CD8-positive, alpha-beta T cell (primary cell): ENCODE measurements at places on chromosomes 3 and 15.

DNA sequence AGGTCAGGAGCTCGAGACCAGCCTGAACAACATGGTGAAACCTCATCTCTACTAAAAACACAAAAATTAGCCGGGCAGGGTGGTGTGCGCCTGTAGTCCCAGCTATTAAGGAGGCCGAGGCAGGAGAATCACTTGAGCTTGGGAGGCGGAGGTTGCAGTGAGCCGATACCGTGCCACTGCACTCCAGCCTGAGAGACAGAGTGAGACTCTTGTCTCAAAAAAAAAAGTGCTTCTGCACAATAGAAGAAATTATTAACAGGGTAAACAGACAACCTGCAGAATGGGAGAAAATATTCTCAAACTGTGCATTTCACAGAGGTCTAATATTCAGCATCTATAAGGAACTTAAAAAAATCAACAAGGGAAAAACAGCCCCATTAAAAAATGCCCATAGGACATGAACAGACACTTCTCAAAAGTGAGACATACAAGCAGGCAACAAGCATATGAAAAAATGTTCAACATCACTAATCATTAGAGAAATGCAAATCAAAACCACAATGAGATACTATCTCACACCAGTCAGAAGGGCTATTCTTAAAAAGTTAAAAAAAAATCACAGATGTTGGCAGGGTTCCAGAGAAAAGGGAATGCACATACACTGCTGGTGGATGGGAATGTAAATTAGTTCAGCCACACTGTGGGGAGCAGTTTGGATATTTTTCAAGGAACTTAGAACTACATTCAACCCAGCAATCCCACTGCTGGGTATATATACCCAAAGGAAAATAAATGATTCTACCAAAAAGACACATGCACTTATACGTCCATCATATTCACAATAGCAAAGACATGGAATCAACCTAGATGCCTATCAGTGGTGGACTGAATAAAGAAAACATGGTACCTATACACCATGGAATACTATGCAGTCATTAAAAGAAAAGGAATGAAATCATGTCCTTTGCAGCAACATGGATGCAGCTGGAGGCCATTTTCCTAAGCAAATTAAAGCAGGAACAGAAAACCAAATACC lies 75.5 kb downstream of the MSL2 start:
- no peak for DNase-seq

DNA sequence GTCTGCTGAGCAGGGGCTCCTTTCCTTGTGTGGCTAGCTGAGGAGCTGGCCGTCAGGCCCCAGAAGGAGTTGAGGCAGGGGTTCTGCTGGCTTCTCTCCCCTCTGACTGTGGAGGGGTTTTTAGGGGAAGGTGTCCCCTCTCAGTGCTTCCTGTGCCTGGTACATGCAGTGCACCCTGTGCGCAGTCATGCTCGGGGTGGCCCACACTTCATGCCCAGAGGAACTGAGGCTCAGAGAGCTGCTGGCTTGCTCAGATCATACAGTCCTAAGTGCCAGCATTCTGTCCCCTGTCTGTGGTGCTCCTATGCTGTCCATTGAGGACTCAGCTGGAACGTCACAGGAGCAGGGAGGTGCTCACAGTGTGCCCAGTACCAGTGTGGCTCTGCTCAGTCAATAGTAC lies 67.9 kb upstream of the PLXNA1 start:
- no peak for DNase-seq

GRCh38 chr3:128466840-128467541 lies at the start of gene DNAJB8:
DNAJB8 (minus strand) TSS chr3:128466890; CDS start chr3:128463245, 3,645 bp downstream.
- peak; percentile 45 for DNase-seq

GRCh38 chr3:178663201-178663934 lies 127.1 kb downstream of the KCNMB2 start:
- DNase-seq = no peak

GRCh38 chr3:34533451-34533850 lies 735.0 kb downstream of the PDCD6IP start:
- no peak for DNase-seq

- no peak for DNase-seq
These were observed 75.7 kb upstream of the SLC4A7 start for GRCh38 chr3:27559835-27560234.

DNA sequence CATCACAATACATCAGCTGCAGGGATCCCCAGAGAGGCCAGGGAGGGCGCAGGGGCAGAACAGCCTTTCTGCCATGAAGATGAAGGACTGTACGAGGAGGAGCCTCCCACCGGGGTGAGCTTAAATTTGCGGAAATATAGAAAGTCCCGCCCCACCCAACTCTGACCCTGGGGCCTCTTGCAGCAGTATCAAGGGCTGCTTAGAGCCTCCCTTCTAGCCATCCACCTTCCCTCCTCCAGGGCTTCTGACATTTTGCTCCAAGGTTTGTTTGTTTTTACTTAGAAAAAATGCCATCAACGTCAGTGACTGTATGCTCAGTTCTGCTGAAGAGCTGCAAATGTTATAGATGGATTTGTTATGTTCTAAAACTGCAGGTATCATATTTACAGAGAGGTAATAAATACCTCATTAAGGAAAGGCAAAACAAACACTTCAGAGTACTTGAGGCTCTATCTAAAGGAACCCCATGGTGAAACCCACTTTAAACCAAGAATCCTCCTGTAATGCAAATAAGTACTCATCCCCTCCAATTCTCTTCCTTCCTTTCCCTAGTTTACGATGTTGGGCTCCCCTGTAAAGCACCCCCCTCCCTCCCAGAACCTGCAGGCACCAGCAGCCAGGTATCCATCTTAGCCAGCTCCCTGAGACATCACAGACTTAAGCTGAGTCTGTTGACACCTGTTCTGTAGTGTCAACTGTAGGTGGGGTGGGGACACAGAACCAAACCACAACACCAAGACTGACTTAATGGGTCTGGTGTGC lies 30.5 kb downstream of the RFTN1 start:
- peak; percentile 50 for DNase-seq

- DNase-seq = no peak
These were observed 87.4 kb downstream of the STAG1 start for GRCh38 chr3:136664771-136665170.

DNA sequence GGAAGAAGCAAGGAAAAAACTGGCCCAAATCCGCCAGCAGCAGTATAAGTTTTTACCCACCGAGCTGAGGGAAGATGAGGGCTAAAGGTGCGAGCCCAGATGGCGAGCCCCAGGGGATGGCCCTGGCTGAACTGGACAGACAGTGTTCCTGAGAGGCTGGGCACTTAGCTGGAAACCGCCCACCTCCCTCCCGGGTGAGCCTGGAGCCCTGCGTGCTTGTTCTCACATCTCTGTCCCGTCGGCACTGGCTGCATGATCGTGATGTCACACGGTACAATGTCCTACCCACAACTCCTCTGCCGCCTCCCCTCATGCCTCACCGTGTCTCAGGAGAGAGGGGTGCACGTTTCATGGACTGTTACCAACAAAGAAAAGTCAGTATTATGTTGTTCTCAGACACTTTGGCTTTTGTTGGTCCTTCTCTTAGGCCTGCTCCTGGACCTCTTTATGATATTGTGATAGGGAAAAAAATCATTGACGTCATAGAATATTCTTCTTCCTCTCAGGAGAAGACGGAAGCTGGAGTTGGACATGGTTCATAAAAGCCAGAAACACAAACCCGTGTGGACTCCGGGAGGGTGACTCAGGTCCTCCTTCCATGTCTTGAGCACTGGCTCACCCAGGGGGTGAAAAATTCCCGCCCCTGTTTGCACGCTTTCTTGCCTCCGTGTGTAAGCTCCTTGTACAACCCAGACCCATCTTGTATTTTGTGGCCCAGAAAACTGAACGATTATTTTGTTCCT lies 201.8 kb upstream of the TPM1 start:
- DNase-seq = no peak

GRCh38 chr15:84034578-84035398 lies 200.8 kb upstream of the GOLGA6L4 start:
- DNase-seq = no peak

DNA sequence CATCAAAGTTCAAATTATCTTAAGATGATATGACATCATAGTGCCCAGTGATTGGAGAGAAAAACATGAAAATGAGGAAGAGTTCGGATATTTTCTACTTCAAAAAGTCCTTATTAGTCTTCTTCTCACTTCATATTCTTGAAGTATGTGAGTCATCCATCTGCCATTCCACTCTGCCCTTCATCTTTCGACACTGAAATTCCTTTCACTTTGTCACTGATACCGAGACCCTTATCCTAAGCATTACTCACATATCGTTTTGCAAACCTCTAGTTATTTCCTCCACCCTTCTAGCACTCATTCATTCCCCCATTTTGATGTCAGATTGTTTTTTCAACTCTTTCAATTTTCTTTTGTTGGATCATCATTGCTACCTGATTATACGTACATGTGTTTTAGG lies 4.0 kb downstream of the OR5H14 start:
- no peak for DNase-seq

DNA sequence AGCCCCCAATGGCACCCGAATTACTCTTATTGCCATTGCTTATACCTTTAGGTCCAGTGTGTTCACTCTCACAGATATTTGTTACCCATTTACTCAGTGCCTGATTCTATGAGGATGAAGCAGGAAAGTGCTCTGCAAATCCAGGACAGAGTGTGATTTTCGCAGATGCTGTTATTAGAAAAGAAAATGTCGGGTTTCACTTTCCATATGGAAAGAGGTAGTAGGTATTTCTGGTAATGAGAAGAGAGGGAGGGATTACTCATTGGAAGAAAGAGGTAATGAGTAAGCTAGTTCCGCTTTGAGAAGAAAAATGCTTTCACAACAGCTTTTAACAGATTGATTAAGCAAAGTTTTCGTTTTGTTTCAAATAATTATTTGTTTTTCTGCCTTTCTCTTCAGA lies 336.3 kb upstream of the CFAP20DC start:
- no peak for DNase-seq

DNA sequence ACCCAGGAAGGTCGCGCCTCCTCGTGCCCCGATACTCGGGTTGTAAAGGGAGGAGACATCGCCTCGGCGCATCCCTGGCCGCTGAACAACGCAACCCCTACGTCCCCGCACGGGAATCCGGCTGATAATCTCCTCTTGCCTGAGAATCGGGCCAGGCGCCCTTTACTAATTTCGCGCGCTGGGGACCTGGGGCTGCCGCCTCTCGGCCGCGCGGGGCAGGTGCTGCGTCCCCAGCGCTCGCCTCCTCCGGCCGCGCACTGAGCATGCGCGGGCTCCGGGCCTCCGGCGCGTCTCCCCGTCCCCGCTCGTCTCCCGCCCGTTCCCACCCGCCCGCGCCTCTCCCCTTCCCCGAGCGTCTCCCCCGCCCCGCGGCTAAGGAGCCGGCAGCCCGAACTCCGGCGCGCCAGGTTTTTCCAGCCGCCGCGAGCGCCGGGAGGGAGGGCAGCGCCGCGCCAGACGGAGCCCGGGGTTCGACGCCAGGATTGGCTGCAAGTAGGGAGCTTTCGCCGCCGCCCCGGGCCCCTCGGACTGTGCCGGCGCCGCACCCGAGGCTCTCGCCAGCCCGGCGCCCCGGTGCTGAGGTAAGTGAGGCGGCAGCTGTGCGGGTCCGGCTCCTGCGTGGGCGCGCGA lies at the start of gene CNTN4:
TSS of gene CNTN4 (plus strand) at position 469 of the 630 bp plus-strand sequence.
- no peak for DNase-seq

GRCh38 chr3:1774597-1774996 lies 324.1 kb upstream of the CNTN4 start:
- no peak for DNase-seq

GRCh38 chr3:8441969-8442559 lies 59.6 kb upstream of the LMCD1 start:
- no peak for DNase-seq

DNA sequence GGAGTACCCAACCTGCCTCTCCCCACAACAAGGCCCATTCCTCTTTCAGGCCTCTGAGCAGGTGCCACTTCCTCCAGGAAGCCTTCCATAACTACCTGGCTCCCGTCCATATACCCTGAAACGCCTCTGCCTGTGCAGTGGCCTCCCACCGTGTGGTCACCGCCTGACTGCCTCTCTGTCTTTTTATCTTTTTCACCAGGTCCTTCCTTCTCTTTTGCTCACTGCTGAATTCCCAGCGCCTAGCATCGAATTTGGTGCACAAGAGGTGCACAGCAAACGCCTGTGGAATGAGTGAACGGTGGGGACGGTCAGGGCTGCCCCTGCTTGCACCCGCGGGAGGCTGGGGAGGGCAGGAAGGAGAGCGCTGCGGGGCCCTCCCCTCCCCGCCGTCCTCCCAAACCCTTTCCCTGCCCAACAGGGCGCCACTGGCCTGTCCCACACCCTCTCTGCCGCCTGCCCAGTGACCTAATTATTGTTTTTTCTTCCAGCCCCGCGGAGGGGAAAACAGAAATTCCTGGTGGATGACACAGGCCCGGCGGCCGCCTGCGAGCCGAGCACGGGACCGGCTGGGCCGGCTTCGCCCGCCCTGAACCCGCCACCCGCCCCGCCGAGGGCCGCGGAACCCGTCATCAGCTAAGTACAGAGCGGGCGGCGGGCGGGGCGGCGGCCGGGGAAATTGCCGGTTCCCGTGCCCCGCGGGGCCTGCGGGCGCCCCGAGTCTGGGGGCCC lies 140.1 kb downstream of the SMAD6 start:
- DNase-seq = peak; percentile 55

DNA sequence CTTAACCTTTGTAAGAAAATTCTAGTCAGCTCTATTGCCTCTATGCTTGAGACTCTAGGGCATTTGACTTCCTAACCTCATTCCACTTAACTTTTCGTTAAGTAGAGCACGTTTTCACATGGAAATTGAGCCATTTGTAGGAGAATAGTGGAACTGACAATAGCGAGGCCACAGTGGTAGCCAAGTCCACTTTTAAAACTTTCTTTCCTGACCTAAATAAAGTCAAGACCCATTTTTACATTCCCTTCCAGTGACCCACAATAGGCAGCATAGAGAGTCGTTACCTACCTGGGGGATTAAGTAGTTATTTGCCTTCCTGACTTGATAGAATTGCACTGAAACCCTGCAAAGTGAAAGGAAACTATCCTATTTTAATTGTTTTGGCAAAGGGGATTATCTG lies 386.0 kb upstream of the NECTIN3 start:
- DNase-seq = no peak

DNA sequence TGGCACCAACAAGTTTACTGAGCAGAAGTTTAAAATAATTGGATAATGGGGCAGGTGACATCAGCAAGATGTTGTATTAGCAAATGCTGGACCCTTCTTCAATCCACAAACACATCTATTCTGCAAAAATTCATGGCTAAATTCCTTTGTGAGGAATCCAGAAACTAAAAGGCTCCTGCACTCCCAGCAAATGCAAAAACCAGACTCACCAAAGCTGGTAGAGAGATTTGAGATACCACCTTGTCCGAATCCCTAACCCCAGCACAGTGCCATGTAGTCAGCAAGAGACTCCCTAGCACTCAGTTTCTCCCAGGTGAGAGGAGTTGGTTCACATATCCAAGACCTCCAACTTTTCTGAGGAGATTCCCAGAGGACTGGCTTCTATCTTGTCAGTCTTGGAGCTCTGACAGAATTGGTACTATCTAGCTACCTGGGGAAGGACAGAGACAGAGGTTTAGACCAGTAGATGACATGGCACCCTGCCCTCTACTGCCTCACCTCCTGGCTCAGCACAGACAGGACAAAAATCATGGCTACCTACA lies 21.8 kb downstream of the GREM1 start:
- DNase-seq = no peak

DNA sequence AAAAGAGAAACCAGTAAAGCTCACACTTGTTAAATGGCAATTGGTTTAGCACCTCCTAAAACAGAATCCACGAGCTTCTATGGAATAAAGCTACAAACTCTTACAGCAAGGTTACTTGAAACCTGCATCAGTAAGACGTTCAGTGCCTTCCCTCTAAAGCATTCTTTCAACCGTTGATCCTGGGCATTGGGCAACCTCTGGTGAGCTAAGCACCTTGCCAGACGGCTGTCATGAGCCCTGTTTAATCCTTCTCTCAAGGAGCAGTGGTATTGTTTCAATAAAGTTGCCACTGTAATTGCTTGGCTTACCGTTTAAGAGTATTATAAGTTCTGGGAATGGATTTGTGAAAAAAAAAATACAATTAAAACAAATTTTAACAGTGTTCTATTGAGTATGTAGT lies 75.0 kb downstream of the COL8A1 start:
- no peak for DNase-seq
